ENCODE measurements at places on chromosomes 16 and 17. TPM values are rescaled to one million over a fixed set of nuclear protein-coding genes. Genes with fewer than 3 reads are reported as not detected.

DNA sequence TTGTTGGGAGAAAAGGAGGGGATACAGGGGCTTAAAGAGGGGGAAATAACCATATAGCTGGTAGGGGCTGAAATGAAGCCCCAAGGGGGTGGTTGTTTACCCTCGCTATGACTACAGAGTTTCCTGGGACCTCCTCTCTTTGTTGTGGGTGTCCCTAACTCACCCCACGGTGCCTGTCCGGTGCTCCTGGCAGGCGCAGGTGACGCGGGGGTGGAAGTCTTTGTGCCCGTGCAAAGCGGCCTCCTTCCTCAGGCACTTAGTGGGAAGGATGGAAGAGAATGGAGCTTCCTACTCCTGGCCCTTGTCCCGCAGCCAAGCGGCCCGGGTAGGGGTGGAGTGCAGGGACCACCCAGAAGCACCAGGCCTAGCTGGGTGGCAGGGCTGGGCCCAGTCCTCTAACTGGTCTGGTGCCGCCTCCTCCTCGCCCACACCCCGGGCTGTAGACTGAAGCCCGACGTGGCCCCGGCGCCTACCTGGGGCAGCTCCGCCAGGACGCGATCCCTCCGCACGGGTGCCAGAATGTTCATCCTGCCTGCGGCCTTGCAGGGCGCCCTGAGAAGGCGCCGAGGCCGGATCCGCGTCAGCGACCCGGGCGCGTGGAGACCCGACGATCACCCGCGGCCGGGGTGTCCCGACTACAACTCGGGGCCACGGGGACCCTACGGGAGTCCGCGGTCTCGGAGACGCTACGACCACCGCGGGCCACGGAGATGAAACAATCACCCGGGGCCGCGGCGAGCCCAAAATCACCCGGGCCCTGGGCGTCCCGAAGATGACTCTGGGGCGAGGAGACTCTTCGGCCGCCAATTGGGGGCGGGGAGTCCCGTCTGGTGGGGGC lies 709 bp downstream of the RAB34 start:
- DNase-seq: no peak

GRCh38 chr17:50114849-50115357 lies 15.1 kb downstream of the SAMD14 start:
- DNase-seq: no peak

DNA sequence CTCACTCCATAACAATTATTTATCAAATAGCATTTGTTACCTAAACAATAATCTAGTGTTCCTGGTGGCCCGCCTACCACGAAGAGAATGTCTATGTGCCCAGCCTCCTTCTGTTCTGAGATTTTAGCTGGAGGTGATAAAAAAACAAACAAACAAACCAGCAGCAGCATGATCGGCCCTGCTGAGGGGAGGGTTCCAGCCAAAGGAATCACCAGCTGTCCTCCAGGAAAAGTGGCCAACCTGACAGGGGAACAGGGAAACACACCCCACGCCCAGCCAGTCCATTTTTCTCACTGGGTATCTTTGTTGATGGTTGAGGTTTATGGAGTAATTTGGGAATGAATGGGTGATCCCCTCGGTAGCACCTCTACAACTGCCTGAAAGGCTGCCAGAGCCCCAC lies 203.0 kb upstream of the DYNLRB2 start:
- DNase-seq: no peak

- no peak for DNase-seq
Observed at GRCh38 chr16:69823831-69824563, 61.9 kb downstream of the WWP2 start.

DNA sequence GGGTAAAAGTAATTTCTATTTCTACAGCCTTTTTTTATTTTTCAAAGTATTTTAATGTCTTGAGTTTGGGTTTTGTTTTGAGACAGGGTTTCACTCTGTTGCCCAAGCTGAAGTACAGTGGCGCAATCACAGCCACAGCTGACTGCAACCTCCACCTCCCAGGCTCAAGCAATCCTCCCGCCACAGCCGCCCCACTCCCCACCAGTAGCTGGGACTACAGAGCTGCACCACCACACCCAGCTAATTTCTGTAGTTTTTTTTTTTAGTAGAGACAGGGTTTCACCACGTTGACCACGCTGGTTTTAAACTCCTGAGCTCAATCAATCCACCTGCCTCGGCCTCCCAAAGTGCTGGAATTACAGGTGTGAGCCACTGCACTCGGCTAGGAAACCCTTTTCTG lies 44.0 kb downstream of the TUBD1 start:
- no peak for DNase-seq

DNA sequence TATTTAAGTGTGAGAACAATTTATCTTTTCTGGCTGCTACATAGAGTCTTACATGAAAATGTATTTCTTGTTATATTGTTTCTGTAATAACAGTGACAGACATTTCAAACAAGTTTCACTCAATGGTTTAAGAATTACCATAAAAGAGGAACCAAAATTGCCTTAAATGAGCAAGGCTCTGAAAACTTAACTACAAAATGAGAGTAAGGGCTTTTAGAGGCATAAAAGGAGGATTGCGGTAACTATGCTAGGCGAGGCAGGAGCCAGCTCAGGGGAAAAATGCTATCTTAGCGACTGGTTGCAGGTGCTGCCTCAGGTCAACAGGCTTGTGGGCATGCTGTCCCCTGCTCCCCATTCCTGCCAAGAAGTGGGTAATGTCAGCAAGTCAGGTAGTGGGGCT lies 81.7 kb upstream of the MSI2 start:
- no peak for DNase-seq

GRCh38 chr16:10987361-10988163 lies 43.2 kb downstream of the CLEC16A start:
- DNase-seq: no peak

DNA sequence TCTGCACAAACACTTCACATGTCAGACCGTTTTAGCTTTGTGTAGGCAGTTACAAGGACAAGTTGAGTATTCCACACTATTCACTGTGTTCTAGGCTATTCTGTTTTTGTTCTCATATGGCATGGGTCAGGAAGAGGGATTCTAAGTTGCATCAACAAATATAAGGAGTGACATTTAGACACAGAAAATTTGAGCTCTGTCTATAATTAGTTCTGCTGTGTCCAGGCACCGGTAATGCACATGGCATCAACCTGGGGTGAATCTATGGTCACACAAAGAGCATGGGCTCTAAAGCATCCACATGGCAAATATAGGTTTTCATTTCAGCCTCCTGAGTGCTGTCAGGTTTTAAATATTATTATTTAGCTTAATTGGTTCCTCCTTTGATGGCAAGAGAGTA lies 130.4 kb upstream of the PMFBP1 start:
- DNase-seq: no peak

GRCh38 chr16:67428146-67428731 lies 2.7 kb upstream of the HSD11B2 start:
- peak; percentile 77 for DNase-seq

DNA sequence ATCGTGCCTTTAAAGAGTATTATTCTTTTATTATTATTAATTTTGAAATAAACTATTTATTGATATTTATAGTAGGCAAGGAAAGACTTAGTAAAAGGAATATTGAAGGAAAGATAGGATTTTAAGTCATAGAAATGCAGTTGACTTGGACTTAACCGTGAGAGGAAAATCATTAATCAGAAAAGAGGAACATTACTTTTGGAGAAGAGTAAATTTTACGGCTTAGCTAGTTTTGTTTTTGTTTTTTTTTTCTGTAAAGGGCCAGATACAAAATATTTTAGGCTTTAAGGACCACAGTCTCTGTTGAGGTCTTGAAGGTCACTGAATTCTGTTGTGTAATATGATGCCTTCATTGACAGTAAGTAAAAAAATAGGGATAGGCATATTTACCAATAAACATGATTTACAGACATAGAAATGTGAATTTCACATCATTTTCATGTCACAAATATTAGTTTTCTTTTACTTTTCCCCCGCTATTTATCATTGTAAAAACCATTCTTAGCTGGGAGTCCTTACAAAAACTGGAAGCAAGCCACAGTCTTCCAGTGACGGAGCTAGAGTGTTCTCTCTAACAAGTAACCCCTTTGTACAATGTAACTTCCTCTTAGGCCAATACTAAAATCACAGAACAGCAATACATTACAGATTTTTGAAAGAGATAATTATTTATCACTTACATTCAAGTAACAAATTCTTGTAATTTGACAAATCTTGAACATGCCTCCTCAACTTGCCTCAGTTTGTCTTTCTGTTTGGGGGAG lies 2.3 kb upstream of the KCNJ16 start:
- no peak for DNase-seq

DNA sequence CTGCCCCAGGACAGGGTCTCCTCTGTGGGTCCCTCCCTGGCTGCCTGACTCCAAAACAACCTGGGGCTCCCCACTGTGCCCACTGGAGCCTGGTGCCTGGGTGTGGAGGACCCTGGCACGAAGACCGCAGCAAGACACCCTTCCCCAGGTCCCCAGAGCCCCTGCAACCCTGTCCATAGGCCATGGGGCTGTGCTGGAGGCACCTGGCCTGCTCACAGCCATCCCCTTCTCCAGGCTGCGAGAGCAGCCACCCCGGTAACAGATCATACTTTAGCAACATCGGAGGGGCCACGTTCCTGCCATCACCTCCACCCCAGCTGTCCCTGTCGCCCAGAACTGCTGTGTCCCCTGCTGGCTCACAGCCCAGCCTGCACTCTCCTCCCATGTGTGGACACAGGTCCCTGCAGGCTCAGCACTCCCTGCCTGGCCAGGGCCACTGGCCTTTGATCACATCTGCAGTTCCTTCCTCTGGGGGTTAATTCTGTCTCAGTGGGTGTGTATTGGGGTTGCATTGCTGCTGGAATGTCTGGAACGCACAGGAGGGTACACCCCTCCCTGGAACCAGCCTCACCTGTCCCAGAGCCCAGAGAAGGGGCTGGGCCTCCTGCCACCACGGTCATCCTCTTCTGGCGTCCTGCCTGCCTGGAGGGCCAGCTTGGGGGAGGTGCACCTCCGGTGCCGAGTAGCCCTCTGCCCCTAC lies 12.2 kb downstream of the PPL start:
- DNase-seq: no peak

DNA sequence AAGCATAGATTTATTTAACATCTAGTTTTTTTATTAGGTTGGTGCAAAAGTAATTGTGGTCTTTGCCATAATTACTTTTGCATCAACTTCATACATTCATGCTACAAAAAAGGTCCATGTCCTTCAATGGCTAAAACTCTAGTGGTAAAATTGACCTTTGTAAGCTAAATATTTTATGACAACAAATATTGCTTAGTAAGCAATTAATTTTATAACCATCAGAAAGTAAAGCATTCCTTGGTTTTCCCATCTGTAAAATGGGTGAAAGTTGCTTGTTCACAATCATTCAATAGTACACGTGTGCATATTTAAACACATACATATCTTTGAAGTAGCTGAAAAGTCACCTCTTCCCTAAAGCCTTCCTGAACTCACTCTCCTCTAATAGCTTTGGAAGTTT lies 789.6 kb downstream of the CDH8 start:
- no peak for DNase-seq

- DNase-seq: no peak
Observed at GRCh38 chr17:31508288-31509094, 117.0 kb downstream of the RAB11FIP4 start.

DNA sequence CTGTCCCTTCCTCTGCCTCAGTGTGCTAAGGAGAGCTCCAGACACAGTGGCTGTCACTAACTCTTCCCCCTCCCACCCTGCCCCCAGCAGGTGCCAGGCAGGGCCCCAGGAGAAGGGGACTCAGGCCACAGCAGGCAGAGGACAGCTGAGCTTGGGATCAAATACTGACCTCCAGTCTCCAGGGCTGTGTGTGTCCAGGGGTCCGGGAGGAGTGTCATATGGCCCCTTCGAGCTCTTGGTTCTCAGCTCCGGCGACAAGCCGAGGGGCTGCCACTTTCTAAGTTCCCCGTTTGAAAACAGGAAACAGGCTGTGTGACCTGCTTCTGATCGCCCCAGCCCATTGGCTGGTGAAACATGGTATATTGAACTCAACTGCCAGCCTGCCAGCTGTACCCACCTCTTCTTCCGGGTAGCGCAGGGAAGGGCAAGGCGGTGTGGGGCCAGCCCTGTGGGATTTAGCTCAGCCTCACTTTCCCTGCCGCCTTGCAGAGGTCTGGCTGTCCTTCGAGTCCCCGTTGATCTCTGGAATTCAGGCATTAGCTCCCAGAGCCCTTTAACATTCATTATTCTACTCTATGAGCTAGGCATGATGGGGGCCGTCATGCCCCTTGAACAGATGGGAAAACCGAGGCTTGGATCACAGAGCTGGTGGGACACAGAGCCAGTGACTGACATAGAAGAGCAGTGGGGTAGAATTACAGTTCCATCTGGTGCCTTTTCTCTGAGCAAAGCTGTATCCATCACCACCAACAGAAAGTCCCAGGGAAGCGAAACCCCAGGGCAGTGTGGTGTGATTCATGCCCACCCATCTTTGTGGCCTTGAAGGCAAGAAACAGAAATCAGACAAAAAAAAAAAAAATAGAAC lies at the start of gene SNX20:
SNX20 (minus strand) TSS at position 292 of the 865 bp plus-strand sequence. CDS start 3,786 bp downstream, outside the sequence.
- peak; percentile 66 for DNase-seq

DNA sequence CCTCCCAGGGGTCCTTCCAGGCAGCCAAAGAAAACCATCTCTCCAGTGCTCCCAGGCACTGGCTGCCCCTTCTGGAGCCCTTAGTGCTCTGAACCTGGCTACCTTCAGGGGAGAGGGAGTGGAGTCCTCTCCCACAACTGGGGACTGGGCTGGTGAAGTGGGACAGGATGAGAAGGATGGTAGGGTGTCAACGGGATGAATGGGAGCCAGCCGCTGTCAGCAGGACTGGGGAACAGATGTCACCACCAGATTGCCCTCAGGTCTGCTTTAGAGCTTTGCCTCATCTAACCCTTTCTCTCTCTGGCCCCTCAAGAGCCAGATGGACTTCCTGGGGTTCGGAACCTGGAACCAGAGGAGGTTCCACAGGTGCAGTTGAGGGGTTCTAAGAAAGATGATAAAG lies 488 bp upstream of the SEBOX start:
- peak; percentile 44 for DNase-seq

The WNT9B gene
- not detected for total RNA-seq

The TNFRSF17 gene
- total RNA-seq: not detected

The MYL11 gene
- 2.2 TPM for total RNA-seq

The CTRL gene
- total RNA-seq: not detected

The MAP3K14 gene
- total RNA-seq: 3.9 TPM

The TTLL6 gene
- not detected for total RNA-seq

The CRYBA1 gene
- not detected for total RNA-seq

The CEMP1 gene
- total RNA-seq: not detected

The ABCA9 gene
- total RNA-seq: 0.29 TPM

The HS3ST2 gene
- not detected for total RNA-seq

The DNAI2 gene
- total RNA-seq: not detected

The NUPR1 gene
- total RNA-seq: 289 TPM

All from chondrocyte (in vitro differentiated cells).